ENCODE measurements at places on chromosomes 16 and 17. TPM values are rescaled to one million over a fixed set of nuclear protein-coding genes. Genes with fewer than 3 reads are reported as not detected.

GRCh38 chr17:28623696-28624095 lies 9.7 kb upstream of the RSKR start:
- DNase-seq, result no peak

DNA sequence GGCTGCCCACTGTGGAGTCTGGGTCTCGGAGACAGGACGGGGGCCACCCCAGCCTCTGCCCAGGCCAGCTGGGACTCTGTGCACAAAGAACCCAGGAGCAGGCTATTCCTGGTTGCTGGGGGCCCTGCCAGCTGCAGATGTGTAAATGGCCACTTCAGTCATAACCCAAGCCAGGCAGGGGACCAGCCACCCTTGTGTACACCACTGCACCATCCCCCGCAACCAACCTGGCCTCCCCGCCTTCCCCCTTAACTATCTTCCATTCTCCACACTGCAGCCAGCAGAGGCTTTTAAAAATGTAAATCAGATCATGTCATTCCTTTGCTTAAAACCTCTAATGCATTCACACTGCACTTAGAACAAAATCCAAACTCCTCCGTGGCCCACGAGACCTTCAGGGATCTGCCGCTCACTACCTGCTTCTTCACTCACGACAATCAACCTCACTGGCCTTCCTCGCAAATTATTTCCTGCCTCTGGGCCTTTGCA lies 28.3 kb downstream of the RTN4RL1 start:
- no peak for DNase-seq

- no peak for DNase-seq
Measured at GRCh38 chr17:49910094-49910857, 58.7 kb upstream of the DLX4 start.

- DNase-seq, result no peak
Measured at GRCh38 chr16:87060034-87060986, 256.9 kb downstream of the C16orf95 start.

The TNFRSF13B gene
- not detected for polyA plus RNA-seq

GRCh38 chr16:53821957-53822625 lies 118.1 kb downstream of the FTO start:
- DNase-seq, result no peak

The MLST8 gene
- 46.6 TPM for polyA plus RNA-seq

DNA sequence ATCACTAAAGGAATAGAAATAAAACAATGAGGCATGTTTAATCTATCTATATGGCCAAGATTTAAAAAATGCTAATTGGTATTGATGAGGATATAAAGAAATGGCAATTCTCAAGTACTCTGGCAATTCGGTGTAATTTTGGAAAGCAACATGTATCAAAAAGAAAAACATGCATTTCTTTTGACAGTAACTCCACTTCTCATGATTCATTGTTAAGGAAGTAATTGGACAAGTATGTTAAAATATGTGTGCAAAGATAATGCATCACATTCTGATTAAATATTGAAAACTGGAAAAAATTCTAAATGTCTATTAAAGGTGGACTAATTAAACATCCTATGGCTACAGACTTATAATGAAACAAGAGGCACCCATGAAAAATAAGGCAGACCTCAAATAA lies 81.2 kb downstream of the CREBBP start:
- DNase-seq, result no peak

DNA sequence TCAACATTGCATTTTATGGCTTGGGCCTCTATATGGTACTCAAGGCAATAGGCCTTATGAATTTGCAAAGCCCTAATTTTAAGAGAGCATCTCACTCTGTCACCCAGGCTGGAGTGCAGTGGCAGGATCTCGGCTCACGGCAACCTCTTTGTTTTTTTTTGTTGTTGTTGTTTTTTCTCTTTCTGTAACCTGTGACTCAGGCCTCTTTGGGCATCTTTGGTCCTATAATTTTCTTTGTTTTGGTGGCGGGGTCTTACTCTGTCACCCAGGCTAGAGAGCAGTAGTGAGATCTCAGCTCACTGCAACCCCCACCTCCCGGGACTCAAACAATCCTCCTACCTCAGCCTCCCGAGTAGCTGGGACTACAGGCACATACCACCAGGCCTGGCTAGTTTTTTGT lies 21.8 kb upstream of the HERPUD1 start:
- no peak for DNase-seq

GRCh38 chr16:87806641-87807546 lies 41.1 kb upstream of the KLHDC4 start:
- DNase-seq, result no peak

GRCh38 chr17:46031440-46031839 lies 32.4 kb downstream of the STH start:
- no peak for DNase-seq

The NHERF2 gene
- polyA plus RNA-seq, result 130 TPM

- DNase-seq, result no peak
Measured at GRCh38 chr17:64160378-64160777, 30.4 kb upstream of the ERN1 start.

DNA sequence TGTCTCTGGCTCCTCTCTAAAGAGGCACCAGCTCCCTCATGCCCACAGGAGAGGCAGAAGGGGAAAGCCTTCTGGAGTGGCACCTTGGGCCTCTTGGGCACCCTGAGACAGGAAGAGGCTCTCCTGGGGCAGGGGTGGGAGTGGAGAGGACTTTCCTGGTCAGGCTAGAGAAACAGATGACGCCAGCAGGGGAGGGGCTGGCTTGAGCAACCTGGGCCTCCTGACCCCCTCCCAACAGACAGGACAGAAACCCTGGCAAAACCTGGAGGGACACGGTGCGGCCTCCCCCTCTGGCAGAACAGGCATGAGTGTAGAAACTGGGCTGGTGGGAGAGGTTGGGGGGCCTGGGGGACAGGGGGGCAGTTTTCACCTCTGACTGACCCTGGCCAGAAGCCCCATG lies 6.1 kb downstream of the SMIM5 start:
- no peak for DNase-seq

GRCh38 chr16:21037736-21038135 lies 112.9 kb downstream of the DNAH3 start:
- DNase-seq, result no peak

DNA sequence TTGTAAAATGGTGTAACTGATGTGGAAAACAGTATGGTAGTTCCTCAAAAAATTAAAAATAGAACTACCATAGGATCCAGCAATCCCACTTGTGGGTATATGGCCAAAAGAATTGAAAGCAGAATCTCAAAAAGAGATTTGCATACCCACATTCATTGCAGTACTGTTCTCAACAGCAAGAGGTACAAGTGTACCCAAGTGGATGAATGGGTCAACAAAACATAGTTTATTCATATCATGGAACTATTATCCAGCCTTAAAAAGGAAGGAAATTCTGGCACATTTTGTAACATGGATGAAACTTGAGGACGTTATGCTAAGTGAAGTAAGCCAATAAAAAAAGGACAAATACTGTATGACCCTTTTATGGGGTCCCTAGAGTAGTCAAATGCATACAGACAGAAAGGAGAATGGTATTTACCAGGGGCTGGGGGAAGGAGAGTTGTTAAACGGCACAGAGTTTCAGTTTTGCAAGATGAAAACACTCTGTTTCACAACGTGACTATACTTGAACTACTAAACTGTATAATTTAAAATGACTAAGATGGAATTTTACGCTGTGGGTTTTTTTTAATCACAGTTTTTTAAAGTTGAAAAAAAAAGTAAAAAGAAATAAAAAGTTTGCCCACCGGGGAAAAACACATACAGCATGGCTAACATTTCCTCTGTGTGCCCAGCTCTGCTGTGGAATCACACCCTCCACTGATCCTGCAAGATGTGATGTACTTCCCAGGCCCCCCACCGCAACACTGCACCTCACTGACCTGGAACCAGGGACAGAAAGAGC lies 6.1 kb downstream of the TVP23A start:
- DNase-seq, result no peak

The WSB1 gene
- polyA plus RNA-seq, result 205 TPM

- DNase-seq, result no peak
Measured at GRCh38 chr17:80882926-80883685, 108.5 kb upstream of the CHMP6 start.

DNA sequence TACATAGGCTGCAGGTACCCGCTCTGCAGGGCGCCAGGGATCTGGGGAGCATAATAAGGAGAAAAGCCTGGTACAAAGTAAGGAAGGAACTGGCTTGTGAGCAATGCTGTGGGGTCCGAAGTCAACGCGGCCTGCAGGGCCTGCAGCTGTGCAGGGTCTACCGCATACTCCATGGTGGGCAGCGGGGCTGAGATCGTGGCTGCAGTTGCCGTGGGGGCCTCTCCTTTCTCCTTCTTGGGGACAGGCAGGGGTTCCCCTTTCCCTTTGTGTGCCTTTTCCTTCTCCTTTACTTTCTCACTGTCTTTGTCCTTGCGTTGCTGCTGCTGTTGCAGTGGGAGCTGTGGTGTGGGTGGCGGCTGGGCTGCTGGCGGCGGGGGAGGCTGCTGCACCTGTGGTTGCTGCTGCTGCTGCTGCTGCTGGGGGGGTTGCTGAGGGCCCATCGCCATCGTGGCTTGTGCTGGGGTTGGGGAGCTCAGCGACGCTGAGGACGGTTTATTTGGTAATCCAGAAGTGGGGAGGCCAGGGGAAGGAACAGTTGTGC lies 259.6 kb downstream of the ZFHX3 start:
- DNase-seq, result no peak

DNA sequence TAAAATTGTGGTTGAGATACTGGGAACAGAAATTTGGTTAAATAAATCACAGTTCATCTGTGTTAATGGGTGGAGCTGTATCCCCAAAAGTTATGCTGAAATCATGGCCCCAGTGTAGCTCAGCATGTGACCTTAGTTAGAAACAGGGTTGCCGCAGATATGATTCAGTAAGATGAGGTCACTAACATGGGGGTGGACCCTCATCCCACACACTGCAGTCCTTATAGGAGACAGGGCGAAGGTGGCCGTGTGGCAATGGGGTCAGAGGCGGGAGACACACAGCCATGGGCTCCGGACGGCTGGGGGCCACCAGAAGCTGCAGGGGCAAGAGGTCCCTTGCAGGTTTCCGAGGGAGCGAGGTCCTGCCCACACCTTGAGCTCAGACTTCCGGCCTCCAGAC lies 10.7 kb downstream of the GALNS start:
- no peak for DNase-seq

DNA sequence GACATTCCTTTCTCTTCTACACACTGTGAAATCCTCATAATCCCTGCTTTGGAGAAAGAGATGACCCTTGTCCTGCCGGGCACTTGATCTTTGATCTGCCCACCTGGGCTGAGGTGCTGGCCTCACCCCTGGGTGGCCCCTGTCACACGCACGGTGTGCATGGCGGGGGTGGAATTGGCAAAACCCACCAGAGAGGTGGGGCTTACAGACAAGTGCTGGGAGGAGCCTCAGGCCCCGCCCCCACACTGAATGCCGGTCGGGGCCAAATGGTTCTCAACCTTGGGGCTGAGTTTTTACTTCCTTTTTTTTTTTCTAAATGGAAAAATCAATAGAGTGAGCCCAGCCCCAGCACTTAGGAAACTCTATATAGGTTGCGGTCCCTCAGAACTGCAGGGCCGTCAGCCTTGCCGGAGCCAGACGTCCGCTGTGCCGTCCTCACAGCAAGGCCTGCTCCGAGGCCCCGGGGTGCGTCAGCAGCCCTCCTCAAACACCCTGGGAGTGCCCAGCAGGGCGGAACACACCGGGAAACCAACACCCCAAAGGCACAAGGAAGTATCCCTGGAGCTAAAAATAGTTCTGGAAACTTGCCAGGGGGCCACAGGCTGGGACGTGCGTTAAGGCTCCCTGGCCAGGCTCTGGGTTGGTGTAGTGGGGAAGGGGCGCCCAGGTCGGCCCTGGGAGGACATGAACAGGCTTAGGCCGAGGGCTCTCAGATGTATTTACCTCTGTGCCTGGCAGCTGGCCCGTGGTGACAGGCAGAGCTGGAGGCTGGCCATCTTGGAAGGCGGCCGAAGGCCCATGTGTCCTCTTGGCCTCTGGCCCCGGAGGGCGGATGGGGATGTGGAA lies 11.0 kb downstream of the GPRC5C start:
- DNase-seq, result no peak

- DNase-seq, result peak; percentile 89
Measured at GRCh38 chr16:234468-235305, at the start of gene FAM234A. Gene FAM234A, plus strand, starts transcription at chr16:234821. Its CDS starts 19,593 bp downstream, at chr16:254414.

Measured in right renal pelvis (tissue), 4 donors.